ENCODE measurements at places on chromosomes 5 and 9. TPM values are rescaled to one million over a fixed set of nuclear protein-coding genes. Genes with fewer than 3 reads are reported as not detected.
A peak's percentile ranks its signal among the peaks of the same experiment; 100 is the strongest.

The GRM6 gene
- total RNA-seq: not detected

- DNase-seq: no peak
These were observed 32.2 kb upstream of the PAM start for GRCh38 chr5:102722931-102723330.

DNA sequence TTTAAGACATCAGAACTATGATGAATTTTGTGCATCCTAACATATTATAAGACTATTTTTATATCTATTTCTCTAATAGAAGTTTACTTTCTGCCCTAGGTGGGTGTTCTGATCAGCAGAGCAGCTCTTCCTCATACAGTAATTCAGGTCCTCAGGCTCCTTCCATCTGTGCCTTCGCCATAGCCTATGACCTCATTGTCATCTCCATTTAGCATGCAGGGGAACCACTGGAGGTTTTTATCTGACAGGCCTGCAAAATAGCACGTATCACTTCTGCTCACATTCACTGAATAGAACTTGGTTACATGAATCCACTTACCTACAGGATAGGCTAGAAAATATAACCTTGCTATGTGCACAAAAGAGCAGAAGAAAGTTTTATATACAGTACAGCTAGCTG is 159.4 kb upstream of the CCNH start:
- DNase-seq: no peak

DNA sequence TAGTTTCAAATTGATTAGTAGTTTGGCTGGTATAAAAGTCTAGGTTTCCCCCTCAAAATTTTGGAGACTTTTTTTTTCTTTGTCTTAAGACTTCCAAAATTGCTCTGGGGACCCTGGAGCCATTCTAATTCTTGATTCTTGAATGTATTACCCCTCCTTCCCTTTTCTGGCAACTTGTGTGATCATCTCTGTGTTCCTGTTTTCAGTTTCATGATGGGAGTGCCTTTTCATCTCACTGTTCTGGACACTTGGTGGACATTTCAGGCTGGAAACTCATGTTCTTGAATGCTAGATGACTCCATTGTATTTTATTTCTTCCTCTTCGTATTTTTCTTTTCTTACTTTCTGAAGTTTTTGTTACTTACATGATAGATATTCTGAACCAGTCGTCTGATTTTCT is 57.3 kb upstream of the LRRC70 start:
- DNase-seq: peak; percentile 57

GRCh38 chr5:115720888-115721287 is 95.1 kb upstream of the TMED7 start:
- DNase-seq: no peak

DNA sequence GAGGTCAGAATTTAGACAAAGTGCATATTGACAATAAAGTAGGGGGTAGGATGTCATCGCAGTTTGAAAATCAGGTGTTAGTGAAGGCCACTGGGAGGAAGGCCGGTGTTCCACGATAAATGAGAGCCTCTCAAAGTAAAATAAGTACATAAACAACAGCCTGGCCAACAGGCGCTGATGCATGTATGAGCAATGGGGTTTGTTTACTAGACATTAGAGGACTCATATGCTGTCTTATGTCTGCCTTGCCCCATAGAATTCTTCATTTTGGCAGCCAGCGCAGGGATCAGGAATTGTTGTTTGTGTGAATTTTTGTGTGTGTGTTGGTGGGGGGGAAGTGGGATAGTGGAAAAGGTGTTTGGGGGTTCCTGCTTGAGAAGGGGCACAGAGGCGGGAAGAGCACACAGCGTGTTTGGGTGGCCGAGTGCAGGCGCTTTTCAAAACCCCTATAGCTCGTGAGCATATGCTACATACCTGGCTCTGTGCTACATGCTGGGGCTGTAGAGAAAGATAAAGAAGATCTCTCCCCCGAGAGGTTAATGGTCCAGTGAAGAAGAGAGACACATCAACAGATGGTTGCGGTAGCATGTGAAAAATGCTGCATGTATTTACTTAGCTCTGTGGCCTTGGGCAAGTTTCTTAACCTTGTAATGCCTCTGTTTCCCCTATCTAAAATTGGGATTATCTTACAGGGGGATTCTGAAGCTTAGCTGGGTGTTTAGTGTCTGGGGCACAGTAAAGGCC is 11.5 kb downstream of the SNX30 start:
- no peak for DNase-seq

GRCh38 chr5:91263898-91264297 is 119.2 kb downstream of the ARRDC3 start:
- no peak for DNase-seq

GRCh38 chr5:29005386-29005785 is 1967.0 kb upstream of the CDH9 start:
- peak; percentile 43 for DNase-seq

- DNase-seq: no peak
These were observed 96.1 kb downstream of the OR2K2 start for GRCh38 chr9:111233963-111234362.

GRCh38 chr5:65262649-65263059 is 219.1 kb downstream of the ADAMTS6 start:
- DNase-seq: no peak
